Urothelium cell line (cell line): ENCODE measurements at places on chromosomes 7 and 10.
A peak's percentile ranks its signal among the peaks of the same experiment; 100 is the strongest.

DNA sequence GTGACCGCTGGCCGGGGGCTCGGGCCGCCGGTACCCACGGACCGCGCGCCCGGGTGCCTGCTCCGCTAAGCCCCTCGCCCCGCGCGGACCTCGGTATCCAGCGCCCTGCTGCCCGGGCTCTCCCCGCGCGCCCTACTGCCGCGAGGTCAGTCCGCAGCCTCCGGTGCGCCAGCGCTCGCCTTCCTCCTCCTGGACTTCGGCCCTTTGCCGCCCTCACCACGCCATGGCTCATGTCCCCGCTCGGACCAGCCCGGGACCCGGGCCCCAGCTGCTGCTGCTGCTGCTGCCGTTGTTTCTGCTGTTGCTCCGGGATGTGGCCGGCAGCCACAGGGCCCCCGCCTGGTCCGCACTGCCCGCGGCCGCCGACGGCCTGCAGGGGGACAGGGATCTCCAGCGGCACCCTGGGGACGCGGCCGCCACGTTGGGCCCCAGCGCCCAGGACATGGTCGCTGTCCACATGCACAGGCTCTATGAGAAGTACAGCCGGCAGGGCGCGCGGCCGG, 483 bp downstream of the GDF10 start:
- peak; percentile 27 for DNase-seq

DNA sequence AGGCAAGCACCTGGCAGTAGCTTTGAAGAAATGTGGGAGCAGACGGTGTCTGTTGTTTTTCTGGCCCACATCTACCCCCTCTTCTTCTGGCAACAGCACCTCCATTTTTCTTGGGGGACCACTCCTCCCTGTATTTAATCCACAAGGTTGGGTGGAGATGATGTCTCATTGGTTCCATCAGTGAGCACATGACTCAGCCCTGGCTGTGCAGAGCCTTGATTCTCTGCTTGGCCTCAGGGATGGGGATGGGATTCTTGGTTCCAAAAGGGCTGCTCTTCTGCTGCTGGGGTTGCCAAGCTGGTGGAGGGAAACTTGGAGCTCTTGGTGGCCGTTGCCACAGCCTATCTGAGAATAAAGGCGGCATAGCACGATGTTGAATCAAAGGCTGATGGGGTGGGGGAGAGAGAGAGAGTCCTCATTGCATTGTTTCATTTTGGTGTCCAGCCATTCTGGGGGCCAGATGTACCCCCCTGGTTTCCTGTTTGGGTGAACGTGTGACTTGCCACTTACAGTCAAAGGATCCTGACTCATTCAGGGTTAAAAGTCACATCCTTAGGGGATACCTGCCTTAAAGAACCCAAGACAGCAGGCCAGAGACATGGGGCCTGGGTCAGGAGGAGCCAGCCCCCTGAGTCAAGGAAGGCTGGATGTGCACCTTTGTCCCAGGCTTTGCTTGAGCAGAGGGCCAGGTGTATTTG, 25.9 kb downstream of the GRK5 start:
- DNase-seq = no peak

DNA sequence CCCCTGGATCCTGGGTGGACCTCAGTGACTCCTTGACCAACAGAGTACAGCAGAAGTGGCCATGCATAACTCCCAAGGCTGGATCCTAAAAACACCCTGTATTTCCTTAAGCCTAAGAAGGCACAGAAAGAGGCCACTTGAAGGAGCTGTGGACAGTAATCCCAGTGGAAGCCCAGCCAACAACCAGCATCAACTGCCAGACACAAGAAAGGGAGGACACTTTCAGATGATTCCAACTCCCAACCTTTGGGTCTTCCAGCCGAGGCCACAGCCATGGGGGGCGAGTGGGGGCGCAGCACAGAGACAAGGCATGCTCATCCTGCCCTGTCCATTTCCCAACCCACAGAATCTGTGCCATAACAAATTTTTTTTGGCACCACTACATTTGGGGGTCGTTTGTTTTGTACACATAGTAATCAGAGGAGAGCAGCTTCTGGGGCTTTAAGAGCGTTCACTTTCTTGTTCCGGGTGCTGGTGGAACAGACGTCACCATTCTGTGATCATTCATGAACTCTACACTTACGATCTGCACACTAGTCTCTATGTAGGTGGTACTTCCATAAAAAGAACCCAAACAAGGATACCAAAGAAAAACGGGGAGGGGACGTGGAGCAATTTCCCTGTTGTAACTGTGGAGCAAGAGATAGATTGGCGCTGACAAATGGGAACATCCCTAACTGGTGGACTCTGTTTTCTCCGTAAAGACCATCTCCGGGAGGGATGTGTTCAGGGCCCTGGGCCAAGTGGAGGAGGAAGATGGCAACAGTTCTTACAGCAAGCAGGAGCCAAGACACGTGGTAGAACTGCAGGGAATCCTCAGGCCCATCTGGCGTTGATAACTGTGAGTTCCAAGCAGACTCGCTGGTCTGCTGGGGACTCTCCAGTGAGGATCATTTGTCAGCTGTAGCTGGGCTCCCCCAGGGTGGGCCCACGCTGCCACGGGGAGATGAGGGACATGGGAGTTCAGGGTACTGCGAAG, 6.0 kb upstream of the SLC29A3 start:
- no peak for DNase-seq

GRCh38 chr7:40859965-40860543, 725.2 kb downstream of the SUGCT start:
- DNase-seq = no peak

- no peak for DNase-seq
These were observed 53.7 kb upstream of the KLF6 start for GRCh38 chr10:3838460-3839437.

DNA sequence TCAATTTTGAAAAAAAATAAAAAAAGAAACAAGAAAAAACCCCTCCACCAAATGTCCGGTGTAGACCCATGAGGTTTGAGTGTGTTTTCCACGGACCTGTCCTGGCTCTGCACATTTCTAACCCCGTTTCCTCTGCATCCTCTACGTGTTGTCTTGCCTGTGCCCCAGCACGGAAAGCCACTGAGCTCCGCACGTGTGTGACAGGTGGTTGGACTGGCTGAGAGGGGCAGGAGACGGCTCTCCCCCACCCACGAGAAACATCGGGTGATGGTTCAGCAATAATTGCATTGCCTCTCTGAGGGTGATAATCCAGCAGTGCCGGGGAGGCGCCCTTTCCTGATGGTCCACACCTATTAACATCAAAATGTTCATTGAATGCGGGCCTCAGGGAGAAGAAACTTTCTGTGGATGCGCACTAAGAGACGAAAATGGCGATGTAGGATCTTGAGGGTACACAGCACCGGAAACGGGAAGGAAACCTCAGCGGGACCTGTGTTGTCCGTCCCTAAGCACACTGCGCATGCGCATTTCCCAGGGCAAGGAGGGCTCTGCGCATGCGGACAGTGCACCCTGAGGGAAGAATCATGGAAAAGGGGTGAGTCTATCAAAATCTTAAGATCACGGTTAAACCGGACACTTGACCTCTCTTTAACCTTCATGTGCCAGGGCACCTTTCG, 470.1 kb upstream of the ADARB2 start:
- no peak for DNase-seq
